ENCODE measurements at places on chromosomes 3 and 15. TPM values are rescaled to one million over a fixed set of nuclear protein-coding genes. Genes with fewer than 3 reads are reported as not detected.

TKT gene
- total RNA-seq, result 698 TPM

GOLGA6L7 gene
- total RNA-seq, result not detected

NEK4 gene
- total RNA-seq, result 16.6 TPM

ST8SIA2 gene
- not detected for total RNA-seq

MNS1 gene
- 0.95 TPM for total RNA-seq

SCAMP5 gene
- total RNA-seq, result 0.76 TPM

SLC51B gene
- total RNA-seq, result not detected

DOCK3 gene
- 1.7 TPM for total RNA-seq

NRG4 gene
- total RNA-seq, result 0.83 TPM

DNA sequence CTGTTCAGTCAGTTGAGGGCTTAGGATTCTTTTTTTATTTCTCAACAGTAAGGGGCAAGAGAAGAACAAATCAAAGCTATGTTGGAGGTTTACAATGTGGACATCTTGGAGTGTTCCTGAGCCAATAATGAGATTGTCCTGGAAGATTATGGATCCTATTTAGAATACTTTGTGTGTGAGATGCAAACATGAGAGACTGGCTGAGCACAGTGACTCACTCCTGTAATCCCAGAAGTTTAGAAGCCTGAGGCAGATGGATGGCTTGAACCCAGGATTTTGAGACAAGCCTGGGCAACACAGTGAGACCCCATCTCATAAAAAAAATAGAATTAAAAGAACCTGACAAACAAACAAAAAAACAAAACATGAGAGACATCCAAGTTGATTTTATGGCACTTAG lies 351.6 kb downstream of the GAP43 start:
- no peak overlapping the region for H3K4me3 ChIP-seq
- no peaks in the 10 kb centered on the region for H3K4me1 ChIP-seq
- no peaks in the 10 kb centered on the region for H3K36me3 ChIP-seq
- DNase-seq, result no peak

GRCh38 chr3:188453431-188454384 lies 299.8 kb downstream of the LPP start:
- H3K27ac ChIP-seq, result no peak overlapping the region
- no peak overlapping the region for H3K4me3 ChIP-seq
- H3K36me3 ChIP-seq, result no peaks in the 10 kb centered on the region
- no peaks in the 10 kb centered on the region for H3K4me1 ChIP-seq
- DNase-seq, result no peak

DNA sequence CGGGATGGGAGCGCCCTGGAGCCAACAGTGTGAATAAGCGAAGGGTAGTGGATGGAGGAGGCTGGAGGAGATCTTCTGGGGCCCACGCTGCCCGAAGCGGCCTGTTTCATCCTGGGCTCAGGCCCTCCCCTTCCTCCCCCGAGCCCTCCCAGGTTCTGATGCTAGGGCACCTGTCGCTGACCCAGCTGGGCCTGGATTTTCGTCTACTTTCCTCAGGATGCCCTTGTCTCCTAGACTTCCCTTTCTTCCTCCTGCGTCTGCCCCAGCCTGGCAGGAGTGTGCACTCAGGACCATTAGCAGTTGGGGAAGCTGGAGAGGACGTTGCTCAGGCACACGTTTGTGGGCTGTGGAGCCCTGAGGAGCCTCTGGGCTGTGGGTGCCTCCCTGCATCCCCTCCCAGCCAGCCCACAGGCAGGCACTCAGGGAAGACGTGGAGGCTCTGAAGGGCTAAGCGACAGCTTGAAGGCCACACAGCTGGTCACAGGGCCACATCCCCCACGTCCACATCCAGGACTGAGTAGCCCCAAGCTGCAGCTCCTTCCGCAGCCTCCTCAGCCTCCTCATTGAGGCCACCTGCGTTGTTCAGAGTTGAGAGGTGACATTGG lies 23.9 kb upstream of the PIGZ start:
- no peaks in the 10 kb centered on the region for H3K4me1 ChIP-seq
- H3K4me3 ChIP-seq, result no peak overlapping the region
- no peaks in the 10 kb centered on the region for H3K36me3 ChIP-seq
- H3K27me3 ChIP-seq, result no peaks in the 10 kb centered on the region
- no peak for DNase-seq

DNA sequence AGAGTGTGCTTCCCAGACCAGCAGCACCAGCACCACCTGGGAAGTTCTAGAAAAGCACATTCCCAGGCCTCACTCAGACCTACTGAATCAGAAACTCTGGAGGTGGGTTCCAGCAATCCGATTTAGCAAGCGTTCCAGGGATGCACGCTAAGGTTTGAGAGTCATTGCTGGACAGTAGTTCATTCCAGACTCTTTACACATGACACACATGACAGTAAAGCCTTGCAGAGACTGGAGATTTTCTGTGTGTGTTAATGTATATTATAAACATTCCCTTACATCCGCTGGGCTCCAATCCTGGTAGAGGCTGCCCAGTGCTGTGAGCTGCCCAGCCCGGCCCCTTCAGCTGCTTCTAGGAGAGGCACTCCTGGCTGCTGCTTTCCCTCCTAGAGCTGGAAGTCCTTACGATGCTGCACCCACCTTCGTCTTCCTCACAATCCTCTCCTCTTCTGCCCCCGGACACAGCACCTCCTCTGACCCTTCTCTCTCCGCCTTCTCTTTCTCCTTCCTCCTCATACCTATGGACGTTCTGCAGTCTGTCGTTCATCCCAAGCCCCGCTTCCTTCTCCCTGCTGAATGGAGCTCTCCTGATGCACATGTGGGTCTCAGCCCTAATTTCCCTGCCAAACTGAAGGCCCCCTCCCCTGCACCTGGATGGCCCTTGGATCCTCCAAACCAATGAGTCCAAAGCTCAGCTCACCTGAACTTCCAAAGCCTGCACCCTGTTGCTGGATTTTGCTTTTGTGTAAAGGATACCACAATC lies 44.4 kb downstream of the ITGA11 start:
- DNase-seq, result no peak
- no peaks in the 10 kb centered on the region for H3K27me3 ChIP-seq
- no peak overlapping the region for H3K4me3 ChIP-seq

- H3K36me3 ChIP-seq, result peaks cover 95% of the 10 kb centered on the region
- no peaks in the 10 kb centered on the region for H3K27me3 ChIP-seq
- DNase-seq, result no peak
- no peak overlapping the region for H3K4me3 ChIP-seq
- H3K27ac ChIP-seq, result no peak overlapping the region
Measured at GRCh38 chr3:196932600-196932999, 9.7 kb downstream of the NCBP2 start.

DNA sequence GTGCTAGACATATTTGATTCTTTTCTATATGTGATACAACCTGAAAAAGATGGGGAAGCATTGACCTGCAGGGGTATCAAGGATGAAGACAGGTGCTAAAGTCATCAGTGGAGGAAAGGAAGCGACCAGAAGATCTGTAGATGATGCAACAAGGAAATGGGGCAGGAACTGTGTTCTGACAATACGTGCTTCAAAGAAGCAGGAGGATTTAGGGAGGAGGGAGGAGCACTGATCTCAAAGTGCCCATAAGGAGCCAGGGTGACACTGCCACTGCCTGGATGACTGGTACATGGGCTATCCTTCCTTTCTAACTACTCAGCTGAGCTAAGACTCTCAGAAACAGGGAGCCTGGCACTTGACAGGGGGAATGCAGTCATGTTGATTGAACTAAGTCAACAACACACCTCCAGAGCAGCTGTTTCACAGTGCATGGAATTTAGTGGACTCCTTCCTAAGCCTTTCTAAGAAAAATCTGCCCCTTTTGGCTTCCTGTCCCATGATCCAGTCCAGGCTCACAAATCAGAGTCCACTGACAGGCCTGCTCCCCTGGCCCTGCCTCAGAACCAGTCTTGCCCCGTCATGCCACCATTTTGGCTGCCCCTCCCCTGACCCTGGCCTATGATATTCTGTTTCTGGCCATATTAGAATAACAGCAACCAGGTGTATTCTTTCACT lies 12.0 kb downstream of the LYSMD4 start:
- H3K27ac ChIP-seq, result peak overlapping the region; percentile 59
- no peak overlapping the region for H3K4me3 ChIP-seq
- DNase-seq, result no peak
- no peaks in the 10 kb centered on the region for H3K27me3 ChIP-seq

- H3K4me3 ChIP-seq, result no peak overlapping the region
- H3K27me3 ChIP-seq, result no peaks in the 10 kb centered on the region
- no peak for DNase-seq
- H3K36me3 ChIP-seq, result no peaks in the 10 kb centered on the region
Measured at GRCh38 chr3:12655701-12656100, 8.2 kb downstream of the RAF1 start.

DNA sequence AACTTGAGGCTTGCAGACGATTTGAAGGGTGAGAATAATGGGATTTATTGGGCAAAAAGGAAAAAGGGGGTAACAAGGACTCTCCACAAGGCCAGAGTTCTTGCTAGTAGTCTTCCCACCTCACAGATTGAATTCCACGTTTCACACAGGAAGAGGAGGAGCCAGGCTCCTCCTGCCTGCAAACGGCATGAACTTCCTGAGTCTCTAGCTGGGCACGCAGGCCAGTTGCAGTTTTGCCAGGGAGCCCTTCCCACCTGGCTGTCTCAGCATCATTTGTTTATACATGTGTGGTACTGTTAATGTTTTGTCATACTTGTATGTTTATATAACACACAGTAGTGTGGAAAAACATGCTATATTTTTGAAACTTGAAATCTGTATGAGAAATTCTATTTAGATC lies 155.0 kb downstream of the NLGN1 start:
- H3K27ac ChIP-seq, result no peak overlapping the region
- DNase-seq, result no peak
- no peaks in the 10 kb centered on the region for H3K36me3 ChIP-seq
- no peak overlapping the region for H3K4me3 ChIP-seq
- H3K27me3 ChIP-seq, result no peaks in the 10 kb centered on the region

DNA sequence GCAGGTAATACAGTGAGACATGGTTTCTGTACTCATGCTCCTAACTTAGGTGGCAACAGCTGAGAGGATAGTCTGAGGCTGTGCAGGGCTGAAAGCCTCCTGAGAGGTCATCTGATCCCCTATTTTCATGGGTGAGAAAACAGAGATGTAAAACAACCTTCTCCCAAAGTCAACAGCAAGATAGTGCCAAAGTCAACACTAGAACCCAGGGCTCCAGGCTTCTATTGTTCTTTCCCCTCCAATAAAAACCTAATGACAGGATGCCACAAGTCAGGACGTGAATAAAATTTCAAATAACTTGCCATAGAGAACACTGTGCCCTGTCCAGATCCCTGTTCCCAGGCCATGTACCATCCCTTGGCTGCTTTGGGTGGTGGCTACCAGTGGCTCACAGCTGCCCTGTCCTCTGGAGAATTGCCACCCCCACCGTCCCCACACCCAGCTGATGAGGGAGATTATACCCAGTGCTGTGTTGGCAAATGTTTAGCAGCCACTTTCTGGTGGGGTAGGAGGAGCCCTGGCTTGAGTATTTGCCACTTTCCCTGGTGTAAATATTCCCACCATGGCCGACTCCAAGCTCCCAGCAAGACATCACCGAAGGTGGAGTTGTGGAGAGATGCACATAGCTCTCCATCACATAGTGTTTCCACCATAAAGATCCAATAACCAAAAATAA lies 54.8 kb downstream of the SRGAP3 start:
- H3K4me1 ChIP-seq, result peaks cover 7% of the 10 kb centered on the region
- H3K27ac ChIP-seq, result no peak overlapping the region

DNA sequence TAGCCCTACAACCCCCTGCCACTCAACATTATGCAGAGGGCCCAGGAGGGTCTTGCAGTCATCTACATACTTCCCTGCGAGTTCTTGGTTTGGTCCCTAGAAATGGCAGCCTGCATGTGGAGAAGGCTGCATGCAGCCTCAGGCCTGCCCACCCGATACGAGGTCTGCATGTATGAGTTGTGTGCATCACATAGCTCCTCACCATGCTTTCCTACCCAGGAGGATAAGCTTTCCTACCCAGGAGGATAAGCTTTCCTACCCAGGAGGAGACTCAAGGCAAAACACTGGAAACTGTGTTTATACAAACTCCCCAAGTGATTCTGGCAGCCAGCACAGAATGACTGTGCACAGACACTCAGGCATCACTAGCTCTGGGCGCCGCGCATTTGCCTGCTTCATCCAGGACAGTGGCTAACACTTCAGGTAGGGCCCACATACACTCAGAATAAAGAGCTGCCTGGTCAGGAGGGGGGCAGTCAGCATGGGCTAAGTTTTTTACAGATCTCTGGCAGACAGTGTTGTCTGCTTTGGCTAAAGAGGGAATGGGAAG lies 187.7 kb downstream of the THSD4 start:
- peaks cover 24% of the 10 kb centered on the region for H3K4me1 ChIP-seq
- H3K36me3 ChIP-seq, result no peaks in the 10 kb centered on the region
- H3K27ac ChIP-seq, result no peak overlapping the region
- DNase-seq, result no peak
- no peak overlapping the region for H3K4me3 ChIP-seq

DNA sequence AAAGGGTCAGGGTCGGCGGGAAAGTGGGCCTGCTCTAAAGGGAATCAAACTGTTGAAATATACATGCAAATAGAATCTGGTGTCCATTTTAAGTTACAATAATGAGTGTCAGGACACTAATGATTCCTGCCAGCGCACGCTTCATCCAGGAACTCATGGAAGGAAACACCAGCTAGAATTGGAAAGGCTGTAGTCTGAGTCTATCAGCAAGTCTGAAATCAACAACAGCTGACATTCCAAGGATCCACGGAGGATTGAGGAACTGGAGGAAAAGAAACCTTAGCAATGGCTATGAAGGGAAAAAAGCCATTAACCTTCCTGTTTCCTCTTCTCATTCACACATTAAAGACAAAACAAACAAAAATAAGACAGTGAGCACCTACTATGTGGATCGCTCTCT lies 1063.1 kb downstream of the NTRK3 start:
- no peaks in the 10 kb centered on the region for H3K4me1 ChIP-seq
- DNase-seq, result no peak
- H3K27me3 ChIP-seq, result no peaks in the 10 kb centered on the region

- H3K27me3 ChIP-seq, result no peaks in the 10 kb centered on the region
- peaks cover 22% of the 10 kb centered on the region for H3K36me3 ChIP-seq
- peaks cover 5% of the 10 kb centered on the region for H3K4me1 ChIP-seq
Measured at GRCh38 chr15:59011262-59011952, 23.9 kb downstream of the RNF111 start.

DNA sequence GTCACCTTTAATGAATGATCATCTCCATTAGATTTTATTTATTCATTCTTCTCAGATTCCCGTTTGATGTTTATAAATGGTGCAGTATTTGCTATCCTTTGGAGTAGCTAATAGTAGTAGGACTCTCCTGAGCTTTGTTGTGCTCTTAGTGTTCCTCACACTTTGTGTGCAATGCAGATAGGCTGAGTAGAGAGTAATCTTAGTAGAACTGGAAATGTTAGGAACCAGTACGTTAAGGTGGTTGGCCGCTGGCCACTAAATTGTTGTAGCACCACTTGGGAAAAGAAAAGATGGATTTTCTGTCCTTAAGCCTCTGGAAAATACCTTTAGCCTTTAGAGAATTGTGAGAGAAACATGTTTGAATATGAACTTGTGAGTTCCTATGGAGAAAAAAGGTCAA lies 19.9 kb upstream of the EBLN2 start:
- H3K4me1 ChIP-seq, result peaks cover 88% of the 10 kb centered on the region
- H3K4me3 ChIP-seq, result no peak overlapping the region
- H3K36me3 ChIP-seq, result no peaks in the 10 kb centered on the region

GRCh38 chr15:84598993-84599392 lies 1.8 kb upstream of the ZSCAN2 start:
- no peak overlapping the region for H3K4me3 ChIP-seq
- DNase-seq, result no peak
- peaks cover 8% of the 10 kb centered on the region for H3K4me1 ChIP-seq

Data from esophagus squamous epithelium (tissue), 5 donors.